ENCODE measurements at places on chromosomes 3 and 15.

DNA sequence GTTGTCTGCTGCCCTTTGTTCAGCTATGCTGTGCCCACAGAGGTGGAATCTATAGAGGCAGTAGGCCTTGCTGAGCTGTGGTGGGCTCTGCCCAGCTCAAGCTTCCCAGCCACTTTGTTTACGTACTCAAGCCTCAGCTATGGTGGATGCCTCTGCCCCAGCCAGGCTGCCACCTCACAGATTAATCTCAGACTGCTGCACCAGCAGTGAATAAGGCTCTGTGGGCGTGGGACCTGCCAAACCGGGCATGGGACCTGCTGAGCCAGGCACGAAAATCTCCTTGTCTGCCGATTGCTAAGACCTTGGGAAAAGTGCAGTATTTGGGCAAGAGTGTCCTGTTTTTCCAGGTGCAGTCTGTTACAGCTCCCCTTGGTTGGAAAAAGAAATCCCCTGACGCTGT lies 26.8 kb downstream of the SLITRK3 start:
- H3K27me3 ChIP-seq: no peaks in the 10 kb centered on the region
- H3K27ac ChIP-seq: no peak overlapping the region
- H3K4me3 ChIP-seq: no peak overlapping the region
- no peaks in the 10 kb centered on the region for H3K4me1 ChIP-seq
- no peaks in the 10 kb centered on the region for H3K36me3 ChIP-seq
- no peak for DNase-seq

DNA sequence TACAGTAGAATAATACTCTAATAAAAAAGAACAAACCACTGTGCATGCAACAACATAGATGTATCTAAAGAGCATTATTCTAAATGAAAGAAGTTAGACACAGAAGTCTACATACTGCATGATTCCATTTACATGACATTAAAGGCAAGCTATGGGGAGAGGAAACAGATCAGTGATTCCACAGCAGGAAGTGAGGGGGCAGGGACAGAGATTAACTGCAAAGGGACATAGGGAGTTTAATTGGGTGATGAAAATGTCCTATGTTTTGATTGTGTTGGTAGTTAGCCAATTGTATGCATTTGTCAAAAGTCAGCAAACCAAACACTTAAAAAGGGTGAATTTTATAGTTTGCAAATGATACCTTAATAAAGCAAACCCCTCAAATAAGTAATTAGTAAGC lies 13.8 kb downstream of the CRYGS start:
- peaks cover 4% of the 10 kb centered on the region for H3K36me3 ChIP-seq
- DNase-seq: no peak
- H3K4me3 ChIP-seq: no peak overlapping the region
- H3K27me3 ChIP-seq: no peaks in the 10 kb centered on the region

DNA sequence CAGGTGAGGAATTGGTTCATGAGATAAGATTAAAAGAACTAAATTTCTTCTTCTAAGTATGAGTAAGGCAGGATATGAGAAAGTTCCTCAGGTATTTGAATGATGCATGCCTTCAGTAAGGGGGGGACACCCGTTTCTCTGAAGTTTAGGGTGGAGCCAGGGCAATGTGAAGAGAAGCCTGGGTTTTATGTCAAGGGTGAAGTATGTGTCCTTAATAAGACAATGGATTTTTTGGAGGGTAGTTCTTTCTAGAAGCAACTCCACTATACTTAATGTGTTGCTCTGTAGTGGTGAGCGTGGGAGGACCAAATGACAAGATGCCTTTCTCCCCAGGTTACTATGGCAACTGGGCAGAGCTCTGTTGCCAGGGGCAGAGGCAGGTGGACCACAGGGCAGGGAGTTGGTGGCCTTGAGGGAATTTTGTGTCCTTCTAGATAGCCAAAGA lies 44.0 kb downstream of the PHLDB2 start:
- no peaks in the 10 kb centered on the region for H3K36me3 ChIP-seq
- no peak for DNase-seq
- H3K4me3 ChIP-seq: no peak overlapping the region
- H3K4me1 ChIP-seq: peaks cover 4% of the 10 kb centered on the region
- H3K27me3 ChIP-seq: peaks cover 3% of the 10 kb centered on the region
- H3K27ac ChIP-seq: no peak overlapping the region

DNA sequence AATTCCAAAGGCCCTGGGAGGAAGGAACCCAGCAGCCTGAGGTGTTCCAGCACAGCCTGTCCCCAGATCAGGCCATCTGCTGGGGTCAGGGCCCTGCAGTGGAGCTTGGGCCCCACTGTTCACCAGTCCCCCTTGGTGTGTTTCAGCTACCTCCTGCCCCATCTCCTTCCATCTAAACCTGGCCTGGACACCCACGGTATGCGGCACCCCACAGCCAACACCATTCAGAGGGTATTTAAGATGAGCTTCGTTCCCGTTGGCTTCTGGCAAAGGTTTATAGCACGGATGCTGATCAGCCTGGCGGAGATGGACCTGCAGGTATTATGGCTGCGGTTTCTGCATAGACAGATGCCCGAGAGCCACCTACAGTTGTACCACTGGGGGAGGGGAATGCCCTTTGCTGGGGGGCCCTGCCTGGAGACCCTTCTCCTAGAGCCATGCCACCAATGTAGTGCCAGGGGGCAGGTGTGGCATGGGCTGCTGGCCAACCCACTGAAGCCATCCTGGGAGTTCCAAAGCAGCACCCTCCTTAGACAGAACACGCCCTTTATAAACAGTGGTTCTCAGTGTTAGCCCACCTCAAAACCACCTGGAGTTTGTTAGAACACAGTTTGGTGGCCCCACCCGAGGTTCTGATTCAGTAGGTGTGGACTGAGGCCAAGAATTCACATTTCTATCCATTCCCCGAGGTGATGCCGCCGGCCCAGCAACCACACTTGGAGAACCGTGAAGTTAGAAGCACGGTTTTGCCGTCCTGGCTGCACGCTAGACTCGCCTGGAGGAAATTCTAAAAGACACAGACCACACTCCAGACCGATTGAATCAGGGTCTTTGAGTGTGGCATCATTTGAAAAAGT lies 126.9 kb downstream of the LRRK1 start:
- no peaks in the 10 kb centered on the region for H3K4me1 ChIP-seq
- H3K27me3 ChIP-seq: peaks cover 6% of the 10 kb centered on the region
- no peak for DNase-seq
- no peak overlapping the region for H3K27ac ChIP-seq

GRCh38 chr3:147654827-147655226 lies 245.7 kb downstream of the ZIC1 start:
- no peak for DNase-seq
- H3K27me3 ChIP-seq: no peaks in the 10 kb centered on the region
- no peaks in the 10 kb centered on the region for H3K4me1 ChIP-seq
- H3K4me3 ChIP-seq: no peak overlapping the region
- no peak overlapping the region for H3K27ac ChIP-seq

DNA sequence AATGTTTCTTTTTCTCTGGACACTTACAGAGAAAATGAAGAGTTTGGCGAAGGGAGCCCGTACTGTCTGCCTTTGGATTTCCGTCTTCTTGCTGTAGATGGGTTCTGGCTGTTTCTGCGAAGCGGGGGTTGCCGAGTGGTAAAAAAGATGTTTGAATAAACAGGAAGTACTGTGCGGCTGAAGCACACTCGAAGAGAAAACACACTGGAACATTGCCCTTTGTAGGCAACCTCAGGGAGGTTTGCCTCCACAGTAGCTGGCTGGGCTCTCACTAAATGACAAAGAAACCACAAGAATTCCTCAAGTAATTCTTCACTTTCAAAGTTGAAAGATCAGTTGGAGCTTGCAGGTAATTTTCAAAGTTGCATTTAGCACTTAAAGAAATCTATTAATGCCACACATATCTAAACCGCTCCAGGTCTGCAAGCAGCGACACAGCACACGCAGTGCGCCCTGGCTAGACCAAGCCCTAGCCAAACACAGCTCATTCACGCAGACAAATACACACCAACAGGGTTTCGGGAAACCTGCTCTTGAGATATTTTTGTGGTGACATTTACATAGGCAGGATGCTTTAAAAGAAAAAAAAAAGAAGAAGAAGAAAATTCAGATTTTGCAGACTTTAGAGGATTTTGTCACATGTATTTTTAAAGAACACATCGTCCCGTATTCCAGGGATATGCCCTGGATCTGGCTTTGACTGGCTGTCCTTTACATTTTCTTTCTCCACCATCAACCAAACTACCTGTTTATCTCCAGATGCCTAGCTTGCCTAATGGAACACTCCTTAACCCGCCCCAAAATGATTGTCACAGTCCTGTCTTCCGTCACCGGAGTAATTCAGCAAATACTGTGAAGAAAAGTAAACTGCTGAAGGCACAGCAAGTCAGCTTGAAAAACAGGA lies 452.8 kb downstream of the FOXP1 start:
- peak overlapping the region; percentile 86 for H3K4me3 ChIP-seq
- DNase-seq: peak; percentile 66
- peak overlapping the region; percentile 90 for H3K27ac ChIP-seq
- peaks cover 34% of the 10 kb centered on the region for H3K36me3 ChIP-seq

DNA sequence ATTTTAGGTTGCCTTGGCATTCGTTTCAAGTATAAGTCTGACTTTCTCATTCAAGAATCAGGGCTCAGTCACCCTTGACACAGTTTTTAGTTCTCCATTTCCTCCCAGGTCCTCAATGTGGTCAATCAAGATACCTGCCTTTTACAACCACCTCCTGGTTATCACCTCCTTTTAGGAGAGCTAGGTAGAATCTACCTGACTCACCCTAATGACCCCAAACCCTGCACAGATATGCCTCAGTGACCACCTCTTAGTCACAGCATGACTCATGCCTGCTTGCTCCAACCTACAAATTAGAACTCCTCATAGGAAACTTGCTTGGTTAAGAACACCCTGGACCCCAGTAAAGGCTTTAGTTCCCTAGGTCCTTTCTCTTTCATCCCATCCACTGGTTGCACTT lies 22.5 kb downstream of the DMXL2 start:
- H3K4me3 ChIP-seq: no peak overlapping the region
- H3K27me3 ChIP-seq: no peaks in the 10 kb centered on the region
- H3K36me3 ChIP-seq: no peaks in the 10 kb centered on the region
- H3K4me1 ChIP-seq: peaks cover 5% of the 10 kb centered on the region

DNA sequence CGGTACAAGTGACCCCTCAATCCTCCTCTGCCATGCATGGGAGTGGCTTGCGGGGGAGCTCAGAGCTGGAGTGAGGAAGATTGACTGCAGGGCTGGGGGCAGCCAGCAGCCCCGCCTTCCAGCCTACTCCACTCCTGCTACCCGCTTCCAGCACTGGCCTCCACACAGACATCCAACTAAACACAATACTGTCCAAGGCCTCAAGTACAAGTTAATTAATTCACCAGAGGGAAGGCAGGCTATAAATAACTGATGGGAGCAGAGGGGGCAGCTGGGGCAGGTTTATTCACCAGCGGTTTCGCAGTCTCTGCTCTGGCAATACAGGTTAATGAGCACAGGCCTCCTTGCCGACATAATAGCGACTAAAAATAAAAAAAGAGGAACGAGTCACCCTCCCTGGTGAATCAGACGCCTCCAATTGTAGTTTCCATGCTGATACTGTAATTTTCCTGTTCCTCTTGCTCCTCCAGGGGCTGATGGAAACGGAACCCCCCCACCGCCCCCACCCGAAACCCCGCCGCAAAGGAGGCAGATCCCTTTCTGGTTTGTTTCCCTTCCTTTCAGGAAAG lies 166.4 kb upstream of the TLE3 start:
- no peak for DNase-seq
- H3K36me3 ChIP-seq: no peaks in the 10 kb centered on the region
- H3K4me1 ChIP-seq: peaks cover 81% of the 10 kb centered on the region
- H3K4me3 ChIP-seq: peak overlapping the region; percentile 24
- no peak overlapping the region for H3K27ac ChIP-seq
- H3K27me3 ChIP-seq: peaks cover 27% of the 10 kb centered on the region

DNA sequence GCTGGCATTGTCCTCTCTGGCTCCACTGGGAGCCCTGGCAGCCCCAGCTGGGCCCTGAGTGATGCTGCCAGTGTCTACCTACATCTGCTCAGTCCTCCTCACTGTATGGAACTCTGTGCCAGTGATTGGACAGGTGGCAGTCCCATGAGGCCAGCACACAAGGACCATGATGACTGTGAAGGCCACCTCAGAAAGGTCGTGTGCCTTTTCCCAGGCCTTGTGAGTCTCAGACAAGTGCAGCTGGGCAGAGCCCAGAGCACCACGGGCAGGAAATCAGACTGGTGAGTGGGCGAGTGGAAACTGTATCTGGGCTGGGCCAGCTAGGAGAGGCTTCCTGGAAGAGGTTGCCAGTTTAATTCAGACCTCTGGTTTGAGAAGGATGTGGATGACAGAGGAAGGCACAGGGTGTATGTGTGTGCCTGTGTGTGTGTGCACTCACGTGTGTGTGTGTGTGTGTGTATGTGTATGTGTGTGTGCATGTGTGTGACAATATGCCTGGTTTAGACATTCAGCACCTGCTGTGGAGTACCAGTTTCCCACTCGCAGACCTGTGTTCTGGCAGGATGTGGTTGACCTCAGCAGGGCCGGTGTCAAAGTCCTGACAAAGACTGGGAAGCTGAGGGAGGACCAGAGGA lies 7.0 kb downstream of the MAPKAPK3 start:
- peak; percentile 72 for DNase-seq
- H3K27ac ChIP-seq: peak overlapping the region; percentile 92
- H3K4me1 ChIP-seq: peaks cover 92% of the 10 kb centered on the region
- H3K36me3 ChIP-seq: peaks cover 52% of the 10 kb centered on the region
- H3K27me3 ChIP-seq: no peaks in the 10 kb centered on the region

- no peaks in the 10 kb centered on the region for H3K4me1 ChIP-seq
- H3K27ac ChIP-seq: no peak overlapping the region
- no peaks in the 10 kb centered on the region for H3K36me3 ChIP-seq
Observed at GRCh38 chr3:127174715-127175140, 18.2 kb upstream of the PRR23E start.

- no peak for DNase-seq
- H3K36me3 ChIP-seq: no peaks in the 10 kb centered on the region
- peaks cover 11% of the 10 kb centered on the region for H3K4me1 ChIP-seq
- no peak overlapping the region for H3K4me3 ChIP-seq
- no peak overlapping the region for H3K27ac ChIP-seq
Observed at GRCh38 chr15:101410612-101411011, 78.9 kb downstream of the PCSK6 start.

DNA sequence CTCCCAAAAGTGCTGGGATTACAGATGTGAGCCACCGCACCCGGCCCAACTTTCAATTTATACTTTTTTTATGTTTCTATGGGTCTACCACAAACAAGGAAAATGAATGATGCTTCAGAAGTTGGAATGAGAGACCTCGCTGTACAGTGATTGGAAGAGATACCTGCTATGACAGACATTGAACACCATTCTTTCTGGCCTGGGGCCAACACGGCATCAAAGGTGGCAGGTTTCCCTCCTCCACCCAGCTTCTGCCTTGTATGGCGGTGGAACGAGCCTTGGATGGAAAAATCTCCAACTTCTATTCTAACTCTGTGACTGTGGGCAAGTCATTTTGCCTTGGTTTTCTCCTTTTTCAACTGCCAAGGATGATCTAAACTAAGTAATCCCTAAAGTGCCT lies 117.8 kb upstream of the FAM174B start:
- H3K27ac ChIP-seq: no peak overlapping the region
- no peak for DNase-seq
- H3K4me1 ChIP-seq: no peaks in the 10 kb centered on the region
- no peaks in the 10 kb centered on the region for H3K27me3 ChIP-seq
- no peaks in the 10 kb centered on the region for H3K36me3 ChIP-seq

GRCh38 chr15:91237445-91237844 lies 137.4 kb downstream of the SV2B start:
- no peak for DNase-seq
- no peaks in the 10 kb centered on the region for H3K36me3 ChIP-seq
- H3K27ac ChIP-seq: no peak overlapping the region
